ENCODE measurements at places on chromosomes 13 and 19. TPM values are rescaled to one million over a fixed set of nuclear protein-coding genes. Genes with fewer than 3 reads are reported as not detected.

The FFAR1 gene
- total RNA-seq: not detected

The PTGIR gene
- 1.1 TPM for total RNA-seq

The PSG11 gene
- total RNA-seq: 0.17 TPM

The CACNG7 gene
- 0.07 TPM for total RNA-seq

The POU2F2 gene
- total RNA-seq: 0.05 TPM

The ZNF730 gene
- total RNA-seq: 2.5 TPM

The IGSF23 gene
- total RNA-seq: not detected

The JUNB gene
- total RNA-seq: 79.1 TPM

The TINCR gene
- 0.50 TPM for total RNA-seq

The OR7C1 gene
- total RNA-seq: not detected

The ZSCAN4 gene
- not detected for total RNA-seq

The IGFL2 gene
- not detected for total RNA-seq

The ZNF677 gene
- 9.3 TPM for total RNA-seq

The ZNF792 gene
- 1.5 TPM for total RNA-seq

The FBXW9 gene
- total RNA-seq: 16.7 TPM

The GIPC3 gene
- 0.07 TPM for total RNA-seq

The TNFSF11 gene
- total RNA-seq: not detected

The PSG5 gene
- total RNA-seq: 3.2 TPM

The ANKLE1 gene
- 0.60 TPM for total RNA-seq

The RNF17 gene
- not detected for total RNA-seq

The KLK6 gene
- total RNA-seq: 0.12 TPM

The CDX2 gene
- not detected for total RNA-seq

The FUT3 gene
- not detected for total RNA-seq

The SIGLEC8 gene
- total RNA-seq: not detected

The PLIN5 gene
- total RNA-seq: not detected

The ZNF541 gene
- not detected for total RNA-seq

The CYP4F12 gene
- 1.6 TPM for total RNA-seq

The CAMSAP3 gene
- total RNA-seq: 2.6 TPM

The IZUMO2 gene
- not detected for total RNA-seq

The ZNF540 gene
- total RNA-seq: 0.14 TPM

The METTL21C gene
- total RNA-seq: not detected

The CALR3 gene
- not detected for total RNA-seq

The POLR2E gene
- 318 TPM for total RNA-seq

The TEX101 gene
- total RNA-seq: not detected

The CCL25 gene
- total RNA-seq: not detected

The CFAP97D2 gene
- total RNA-seq: not detected

All from A172 (cell line).